Common myeloid progenitor, CD34-positive (primary cell): ENCODE measurements at places on chromosomes 12 and 14.

DNA sequence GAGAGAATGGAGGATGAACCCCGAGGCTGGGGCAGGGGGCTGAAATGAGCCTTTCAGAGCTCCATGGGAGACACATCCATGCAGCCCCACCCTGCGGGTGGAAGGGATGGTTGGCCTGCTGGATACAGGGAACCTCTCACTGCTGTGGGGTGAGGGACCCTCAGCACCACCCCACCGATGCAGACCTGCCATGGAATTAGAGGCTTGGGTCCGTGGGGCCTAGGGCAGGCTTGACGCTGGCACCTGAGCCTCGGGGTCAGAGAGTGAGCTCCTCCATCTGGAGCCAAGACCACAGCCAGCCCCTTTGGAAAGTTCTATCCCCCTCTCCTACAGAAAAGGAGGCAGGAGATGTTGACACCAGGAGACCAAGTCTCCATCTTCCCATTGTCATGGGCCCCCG, 7.4 kb upstream of the KRT74 start:
- no peak for DNase-seq

- DNase-seq = peak; percentile 86
Measured at GRCh38 chr12:57001448-57001906, 4.9 kb downstream of the ZBTB39 start.

- DNase-seq = no peak
Measured at GRCh38 chr12:7107636-7108002, 1.4 kb downstream of the C1RL start.

- DNase-seq = no peak
Measured at GRCh38 chr12:1162081-1162760, 171.2 kb downstream of the ERC1 start.

GRCh38 chr12:68638171-68638570, 27.5 kb downstream of the RAP1B start:
- DNase-seq = no peak

- no peak for DNase-seq
Measured at GRCh38 chr14:106528717-106529116, 1002.3 kb downstream of the TMEM121 start.

GRCh38 chr14:95231966-95232633, 74.8 kb upstream of the DICER1 start:
- no peak for DNase-seq

- peak; percentile 51 for DNase-seq
Measured at GRCh38 chr12:16606201-16606849, 363 bp upstream of the LMO3 start.

GRCh38 chr12:29591140-29592020, 93.9 kb upstream of the OVCH1 start:
- DNase-seq = no peak

DNA sequence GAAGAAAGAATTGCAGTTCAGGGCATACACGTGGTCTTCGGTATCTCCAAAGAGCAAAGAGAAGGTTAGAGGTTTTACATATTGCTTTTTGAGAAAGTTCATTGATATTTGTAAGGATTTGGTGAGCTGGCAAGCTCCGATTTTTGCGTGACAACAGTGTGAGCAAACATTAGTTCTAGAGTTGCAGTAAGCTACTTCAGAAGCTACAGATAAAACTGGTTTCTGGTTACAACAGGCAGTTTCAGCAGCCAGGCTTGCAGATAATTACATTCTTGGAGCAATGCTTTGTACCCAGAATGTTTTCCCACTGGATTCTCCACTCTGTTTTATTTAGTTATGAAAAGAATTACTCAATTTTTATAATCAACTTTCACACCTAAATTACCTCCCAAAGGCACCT, 28.2 kb downstream of the KLRK1 start:
- no peak for DNase-seq

GRCh38 chr12:6399884-6400644, 16.1 kb downstream of the LTBR start:
- no peak for DNase-seq

- no peak for DNase-seq
Measured at GRCh38 chr12:67299526-67299925, 30.4 kb downstream of the CAND1 start.
